SJSA1 (cell line): ENCODE measurements at places on chromosomes 2 and 18. TPM values are rescaled to one million over a fixed set of nuclear protein-coding genes. Genes with fewer than 3 reads are reported as not detected.

KLHL14 gene
- not detected in 2 replicates for total RNA-seq

ADRA2B gene
- not detected in 2 replicates for total RNA-seq

DNA sequence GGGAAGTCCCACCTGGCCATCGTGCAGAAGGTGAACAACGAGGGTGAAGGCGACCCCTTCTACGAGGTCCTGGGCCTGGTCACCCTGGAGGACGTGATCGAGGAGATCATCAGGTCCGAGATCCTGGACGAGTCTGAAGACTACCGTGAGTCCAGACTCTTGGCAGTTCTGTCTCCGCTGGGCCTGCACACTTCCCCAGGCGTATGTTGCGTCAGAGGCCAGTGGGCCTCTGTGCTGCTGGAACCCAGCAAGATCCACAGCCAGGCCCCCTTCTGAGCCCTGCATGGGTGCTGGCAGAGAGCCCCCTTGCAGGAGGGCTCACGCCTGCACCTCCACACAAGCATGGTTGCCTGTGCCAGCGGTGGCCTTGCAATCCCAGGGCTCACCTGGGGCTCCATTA, 9.0 kb downstream of the CNNM3 start:
- DNase-seq, result no peak

- no peak for DNase-seq
Observed at GRCh38 chr2:216340280-216340631, 32.0 kb downstream of the MARCHF4 start.

PTPRN gene
- total RNA-seq, result 4.2 and 4.9 TPM in 2 replicates

GRCh38 chr2:40556739-40557138, 104.8 kb upstream of the SLC8A1 start:
- no peak for DNase-seq

RESP18 gene
- not detected in 2 replicates for total RNA-seq

- DNase-seq, result no peak
Observed at GRCh38 chr2:96241227-96241626, 24.6 kb downstream of the TMEM127 start.
